Mesenchymal stem cell (in vitro differentiated cells and primary cell): ENCODE measurements at places on chromosomes 13 and 19.

- peak; percentile 67 for DNase-seq
These were observed 13.1 kb downstream of the GRAMD1A start for GRCh38 chr19:35013041-35013819.

GRCh38 chr13:59452189-59452890 lies 711.4 kb downstream of the DIAPH3 start:
- DNase-seq: no peak

DNA sequence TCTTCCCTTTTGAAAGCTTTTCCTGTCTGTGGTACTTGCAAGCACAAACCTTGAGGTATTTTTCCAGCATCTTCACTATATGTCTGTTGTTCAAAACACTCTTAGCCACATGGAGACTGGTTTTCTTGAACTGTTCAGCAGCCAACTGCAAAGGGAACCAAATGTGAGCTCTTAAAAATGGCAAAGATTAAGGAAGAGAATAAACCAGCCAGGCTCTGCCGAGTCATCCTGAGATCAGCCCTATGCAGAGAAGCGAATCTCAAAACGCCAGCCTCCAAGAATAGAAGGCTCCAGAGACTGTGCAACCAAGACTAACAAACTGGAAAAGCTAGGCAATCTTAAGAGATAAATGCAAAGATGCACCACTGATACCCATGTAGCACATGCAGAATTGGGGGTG lies 20.7 kb downstream of the AKAP8 start:
- peak; percentile 9 for DNase-seq

GRCh38 chr13:106498158-106498557 lies 37.3 kb downstream of the EFNB2 start:
- no peak for DNase-seq
